ENCODE measurements at places on chromosomes 2 and 18. TPM values are rescaled to one million over a fixed set of nuclear protein-coding genes. Genes with fewer than 3 reads are reported as not detected.

MAP3K19 gene
- not detected for total RNA-seq

- no peak for DNase-seq
These were observed 173.1 kb upstream of the STON1 start for GRCh38 chr2:48356701-48357325.

GRCh38 chr2:182980115-182980514 lies 58.1 kb downstream of the NCKAP1 start:
- no peak for DNase-seq

DNA sequence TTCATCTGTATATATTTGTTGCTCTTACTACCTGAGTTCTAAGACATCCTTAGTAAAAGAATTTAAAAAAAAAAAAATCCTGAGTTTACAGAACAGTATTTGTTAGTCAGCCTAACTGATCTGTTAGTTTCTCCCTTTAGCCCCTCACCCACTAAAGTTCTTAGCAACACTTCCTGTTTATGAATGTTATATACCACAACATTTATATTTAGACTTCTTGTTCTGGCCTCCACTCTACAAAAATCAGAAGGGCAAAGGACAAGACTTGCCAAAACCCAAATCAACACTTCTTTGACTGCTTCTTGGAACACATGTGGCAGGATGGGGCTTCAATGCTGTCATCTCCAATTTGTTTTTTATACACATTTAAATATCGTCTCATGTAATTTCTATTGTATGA lies 71.1 kb downstream of the MGAT5 start:
- no peak for DNase-seq

HPCAL1 gene
- 26.0 TPM for total RNA-seq

GRCh38 chr2:235860111-235860510 lies 308.1 kb downstream of the GBX2 start:
- no peak for DNase-seq

DNA sequence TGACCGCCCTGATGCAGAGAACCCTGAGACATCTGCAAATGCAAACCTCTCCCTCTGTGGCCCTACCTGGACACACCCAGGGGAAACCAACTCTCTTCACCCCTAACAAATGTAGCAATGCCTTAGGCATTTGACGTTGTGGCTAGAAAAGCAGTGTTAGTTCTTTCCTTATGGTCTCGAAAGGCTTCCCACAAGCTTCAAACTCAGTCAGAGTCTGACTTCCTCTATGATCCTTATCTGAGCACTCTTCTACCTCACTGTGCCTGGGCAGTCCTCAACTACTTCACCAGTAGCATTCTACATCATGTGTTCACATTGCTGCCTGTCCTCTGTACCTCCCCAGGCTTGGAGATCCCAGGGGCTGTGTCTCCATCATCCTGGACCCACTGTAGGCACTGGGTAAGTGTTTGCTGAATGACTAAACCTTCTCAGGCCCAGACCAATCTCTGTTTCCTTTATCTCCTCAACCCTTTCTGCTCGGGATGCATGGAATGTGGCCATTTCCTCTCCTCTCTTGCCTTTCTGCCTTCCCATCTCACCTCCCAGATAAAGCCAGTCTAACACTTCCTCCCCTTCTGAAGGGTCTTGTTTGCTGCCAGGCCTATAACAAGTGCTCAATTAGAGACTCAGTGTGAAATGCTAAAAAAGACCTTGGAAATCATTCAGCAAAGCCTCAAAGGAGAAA lies 91.7 kb upstream of the ACAA2 start:
- DNase-seq: no peak

DNA sequence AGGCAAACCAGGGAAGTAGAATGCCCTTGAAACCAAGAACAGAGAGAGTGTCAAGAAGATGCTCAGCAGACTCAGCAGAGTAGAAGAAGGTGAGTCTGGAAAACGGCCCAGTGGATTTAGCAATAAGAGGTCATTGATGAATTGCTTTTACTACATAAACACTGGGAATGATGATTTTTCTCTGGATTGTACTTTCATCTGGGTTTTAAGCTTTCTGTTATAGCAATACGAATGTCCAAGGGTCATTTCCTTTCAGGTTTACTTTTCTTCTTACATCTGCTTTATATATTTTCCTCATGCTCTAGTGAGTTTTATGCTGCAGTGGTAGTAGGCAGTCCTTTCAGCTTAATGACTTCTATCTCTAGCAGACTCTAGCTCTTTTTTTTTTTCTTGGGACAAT lies 16.9 kb downstream of the EML6 start:
- no peak for DNase-seq

GRCh38 chr2:7279421-7279949 lies 362.3 kb downstream of the RNF144A start:
- no peak for DNase-seq

DNA sequence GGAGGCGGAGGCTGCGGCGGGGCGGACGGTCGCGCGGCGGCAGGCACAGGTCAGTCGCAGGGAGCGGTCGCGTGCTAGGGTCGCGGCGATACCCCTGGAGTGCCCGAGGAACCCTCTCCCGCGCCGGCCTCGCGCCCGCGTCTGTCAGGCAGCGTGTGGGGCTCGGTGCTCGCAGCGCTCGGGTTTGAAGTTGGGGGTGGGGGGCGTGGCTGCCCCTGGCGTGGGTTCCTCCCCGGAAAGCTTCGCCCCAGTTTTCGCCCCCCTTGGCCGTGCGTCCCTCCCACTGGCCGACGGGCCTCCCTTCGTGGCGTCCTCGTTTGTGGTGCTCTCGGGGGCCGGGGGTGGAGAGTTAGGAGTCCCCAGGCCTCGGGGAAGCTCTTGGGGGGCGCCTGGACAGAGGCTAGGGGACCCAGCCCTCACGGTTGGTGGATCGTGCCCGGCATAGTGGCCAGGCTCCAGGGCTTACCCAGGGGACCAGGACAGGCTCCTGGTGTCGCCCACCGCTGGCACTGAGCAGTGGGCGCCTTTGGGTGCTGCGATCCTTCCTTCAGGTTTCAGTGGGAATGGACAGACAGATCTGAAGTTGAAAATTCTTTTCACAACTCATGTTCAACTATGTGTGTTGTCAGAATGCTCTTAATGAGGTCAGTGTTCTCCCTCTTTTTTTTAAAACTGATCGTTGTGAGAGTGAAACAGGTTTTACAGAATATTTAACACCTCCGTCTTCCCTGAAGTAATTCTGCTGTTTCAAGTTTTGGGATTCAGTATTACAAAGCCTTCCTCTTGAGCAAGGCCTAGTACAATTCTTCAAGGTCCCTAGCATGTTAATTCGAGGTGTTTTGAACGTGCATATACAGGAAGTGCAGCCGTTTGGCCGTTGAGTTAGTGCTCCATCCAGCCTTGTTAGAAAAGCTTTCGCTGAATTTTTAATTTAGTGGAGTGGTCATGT lies 604 bp downstream of the RALBP1 start:
- no peak for DNase-seq

DNA sequence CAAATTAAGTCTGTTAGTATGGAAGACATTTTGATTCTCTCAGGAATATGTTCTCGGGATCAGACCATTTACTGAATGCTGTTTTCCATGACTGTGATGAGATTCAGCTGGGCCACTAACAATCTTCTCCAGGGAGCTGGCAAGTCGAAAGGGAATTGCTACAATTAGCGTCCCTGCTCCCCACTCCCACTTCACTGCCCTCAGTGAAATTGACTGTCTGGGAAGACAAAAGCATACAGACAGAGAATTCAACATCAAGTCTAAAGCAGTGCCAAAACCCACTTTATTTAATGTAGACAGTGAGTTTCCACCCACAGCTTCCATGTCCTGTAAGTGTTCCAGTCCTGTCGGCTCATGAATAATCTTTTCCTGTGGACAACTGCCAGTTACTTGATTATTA lies 34.0 kb upstream of the COL3A1 start:
- DNase-seq: no peak

GULP1 gene
- total RNA-seq: 25.9 TPM

EVX2 gene
- not detected for total RNA-seq

B3GNT7 gene
- total RNA-seq: 7.7 TPM

DNA sequence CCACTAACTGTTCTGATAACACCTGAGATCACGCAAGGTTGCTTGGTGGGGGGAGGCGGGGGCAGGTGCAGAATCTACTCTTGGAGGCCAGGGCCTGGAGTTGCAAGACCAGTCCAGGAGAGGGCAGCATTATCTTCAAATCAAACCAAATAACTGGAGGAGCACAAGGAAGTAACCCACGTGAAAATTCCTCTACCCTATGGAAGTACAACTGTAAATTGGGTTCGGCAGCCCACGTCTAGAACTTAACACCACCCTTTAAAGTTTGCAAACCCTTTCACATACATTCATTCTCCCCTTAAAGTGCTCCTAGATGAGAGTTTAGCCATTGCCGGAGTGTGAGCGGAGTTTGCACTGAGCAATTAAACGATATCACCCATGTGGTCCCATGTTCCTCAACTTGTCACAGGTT lies 19.6 kb upstream of the CXCR1 start:
- peak; percentile 87 for DNase-seq

DSC1 gene
- total RNA-seq: not detected

GRCh38 chr2:128451084-128452023 lies 132.7 kb upstream of the HS6ST1 start:
- no peak for DNase-seq

SNTG2 gene
- 5.2 TPM for total RNA-seq

- DNase-seq: no peak
These were observed 43.4 kb upstream of the AQP4 start for GRCh38 chr18:26908906-26909305.

SERPINB7 gene
- not detected for total RNA-seq

DNA sequence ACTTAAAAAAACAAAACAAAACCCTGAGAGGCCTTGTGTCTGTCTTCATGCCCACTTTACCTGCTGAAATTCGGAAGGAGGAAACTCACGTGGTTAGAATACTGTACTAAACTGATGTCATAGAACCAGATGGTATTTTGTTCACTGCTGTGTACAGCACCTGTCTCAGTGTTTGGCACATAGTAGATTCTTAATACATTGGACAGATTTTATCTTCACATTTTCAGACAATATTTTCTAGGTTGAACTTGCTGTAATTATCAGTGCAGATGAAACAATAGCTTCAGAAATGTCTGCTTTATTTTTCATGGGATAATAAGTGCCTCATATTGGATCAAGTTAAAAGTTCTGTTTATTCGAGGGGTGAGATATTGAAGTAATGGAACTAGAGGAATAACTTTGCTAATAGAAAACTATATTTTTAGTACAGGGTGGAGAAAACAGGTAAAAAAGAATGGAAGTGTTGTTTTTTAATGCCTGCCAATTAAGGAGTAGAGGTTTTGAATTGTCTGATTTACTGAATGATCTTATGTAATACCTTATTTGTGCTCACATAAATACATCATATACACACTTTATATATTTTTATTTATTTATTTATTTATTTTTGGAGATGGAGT lies 23.7 kb downstream of the DDX1 start:
- no peak for DNase-seq

- no peak for DNase-seq
These were observed 73.1 kb downstream of the RAB3GAP1 start for GRCh38 chr2:135124924-135125886.

DNA sequence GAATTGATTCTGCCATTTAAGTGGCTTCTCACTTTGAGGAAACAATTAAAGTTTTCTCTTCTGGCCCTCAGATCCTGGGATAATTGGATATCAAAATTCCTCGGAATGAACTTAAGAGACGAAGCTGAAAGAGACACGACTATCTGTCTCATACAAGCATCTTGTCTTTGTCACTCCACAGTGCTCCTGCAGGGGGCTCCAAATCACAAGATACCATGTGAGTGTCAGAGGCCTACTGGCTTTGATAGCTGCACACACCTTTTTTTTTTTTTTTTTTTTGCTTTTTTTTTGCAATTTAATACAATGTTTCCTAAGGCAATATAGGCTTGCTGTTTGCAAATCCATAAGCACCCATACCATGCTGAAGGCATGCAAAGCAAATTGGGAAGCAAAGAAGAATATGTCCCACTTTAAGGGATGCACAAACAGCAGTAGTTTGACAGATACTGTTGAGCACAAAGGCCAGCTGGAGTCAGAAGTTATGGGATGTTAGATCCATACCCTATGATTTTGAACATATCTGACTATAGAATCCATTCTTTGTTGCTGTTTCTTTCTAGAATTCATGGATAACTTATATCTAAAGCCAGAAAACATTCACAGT lies 109.0 kb upstream of the CBLN2 start:
- no peak for DNase-seq

HAAO gene
- 15.0 TPM for total RNA-seq

KRCC1 gene
- total RNA-seq: 19.9 TPM

DNA sequence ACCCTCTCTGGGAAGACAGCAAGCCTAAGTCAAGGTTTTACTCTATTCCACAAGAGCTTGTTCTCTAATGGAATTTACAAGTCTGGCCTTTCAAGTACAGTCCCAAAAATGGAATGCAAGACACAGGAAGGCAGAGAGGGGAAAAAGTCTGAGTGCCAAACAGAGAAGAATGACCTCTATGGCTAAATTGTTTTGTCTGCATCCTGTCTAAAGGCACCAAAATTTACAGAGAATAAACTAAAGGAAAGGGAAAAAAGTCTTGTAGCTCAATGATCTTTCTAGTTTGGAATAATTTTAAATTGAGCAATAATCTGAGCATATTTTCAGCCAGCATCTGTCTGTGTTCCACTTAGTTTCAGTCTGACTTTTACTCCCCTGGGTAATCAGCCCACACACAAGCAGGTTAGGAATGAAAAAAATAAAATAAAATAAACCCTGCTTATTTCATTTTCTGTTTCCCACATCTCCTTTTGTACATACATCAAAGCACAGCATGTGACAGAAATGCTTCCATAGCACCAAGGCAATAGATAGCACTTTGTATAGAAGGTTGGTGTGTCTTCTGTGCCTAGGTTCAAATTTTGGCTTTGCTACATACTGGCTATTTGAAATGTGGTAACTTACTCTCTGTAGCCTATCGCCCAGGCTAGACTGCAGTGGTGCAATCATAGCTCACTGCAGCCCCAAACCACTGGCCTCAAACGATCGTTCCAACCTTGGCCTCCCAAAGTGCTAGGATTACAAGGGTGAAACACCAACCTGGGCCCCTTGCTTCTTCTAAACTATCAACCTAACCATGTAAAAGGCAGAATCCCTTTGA lies 105.1 kb downstream of the SLC8A1 start:
- DNase-seq: peak; percentile 75

DNA sequence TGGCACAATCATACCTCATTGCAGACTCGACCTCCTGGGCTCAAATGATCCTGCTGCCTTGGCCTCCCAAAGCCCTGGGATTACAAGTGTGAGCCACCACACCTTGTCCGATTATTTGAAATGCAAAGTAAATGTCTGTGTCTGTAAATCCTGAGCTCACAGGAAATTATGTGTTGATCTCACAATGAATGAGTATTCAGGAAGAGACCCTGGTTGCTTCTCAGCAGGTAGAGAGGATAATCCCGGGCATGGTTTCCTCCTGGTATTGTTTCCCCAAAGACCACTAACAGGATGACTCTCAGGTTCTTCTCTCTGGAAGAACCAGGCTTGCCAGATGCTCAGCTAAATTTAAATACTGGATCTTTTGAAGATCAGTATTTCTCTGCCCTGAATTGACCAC lies 147.6 kb downstream of the LDLRAD4 start:
- no peak for DNase-seq

DSC2 gene
- total RNA-seq: 4.2 TPM

GRCh38 chr2:133360882-133361281 lies 207.4 kb downstream of the NCKAP5 start:
- no peak for DNase-seq

- DNase-seq: no peak
These were observed 105.1 kb downstream of the BCL2L11 start for GRCh38 chr2:111225856-111226255.

- DNase-seq: no peak
These were observed 232.4 kb downstream of the MEIS1 start for GRCh38 chr2:66667301-66667700.

GRCh38 chr2:13558368-13558767 lies 841.6 kb downstream of the TRIB2 start:
- no peak for DNase-seq

All from posterior vena cava (tissue), 2 donors.